ENCODE measurements at places on chromosomes 2 and 18.

DNA sequence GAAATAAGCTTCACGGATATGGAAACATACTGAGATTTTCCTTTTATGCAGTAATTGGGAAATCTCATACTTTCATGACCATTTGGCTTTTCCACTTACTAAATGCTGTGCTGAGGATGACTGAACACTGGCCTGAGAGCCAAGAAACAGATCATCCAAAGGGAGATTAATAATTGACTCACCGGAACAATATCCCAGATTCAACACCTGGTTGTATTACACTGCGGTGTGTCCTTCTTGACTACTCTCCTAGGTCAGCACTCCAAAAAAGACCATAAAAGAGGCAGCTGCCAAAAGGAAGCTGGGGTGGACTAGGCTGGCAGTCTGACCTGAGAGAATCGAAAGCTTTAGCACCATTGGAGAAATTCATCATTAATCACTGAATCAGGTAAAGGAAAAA lies 469.1 kb downstream of the CBLN2 start:
- DNase-seq = no peak

DNA sequence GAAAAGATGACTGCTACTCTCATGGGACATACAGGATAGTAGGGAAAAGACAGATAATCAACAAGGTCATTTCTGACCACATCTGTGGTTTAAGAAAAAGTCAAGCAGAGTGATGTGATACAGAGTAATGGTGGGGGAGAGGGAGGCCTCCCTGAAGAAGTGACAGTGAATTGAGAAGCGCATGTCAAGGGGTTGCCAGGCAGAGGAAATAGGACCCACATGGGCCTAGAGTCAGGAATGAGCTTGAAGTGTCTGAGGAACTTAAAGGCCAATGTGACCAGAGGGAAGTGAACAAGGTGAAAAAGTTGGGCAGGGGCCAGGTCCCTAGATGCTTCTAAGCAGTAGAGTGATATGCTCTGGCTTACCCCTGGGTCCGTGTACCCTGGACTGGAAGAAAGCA lies 113.5 kb upstream of the PPP1CB start:
- no peak for DNase-seq

- DNase-seq = no peak
These were observed 19.6 kb upstream of the IL1A start for GRCh38 chr2:112803691-112804521.

- DNase-seq = no peak
These were observed 140.3 kb downstream of the TRIB2 start for GRCh38 chr2:12856934-12857601.

DNA sequence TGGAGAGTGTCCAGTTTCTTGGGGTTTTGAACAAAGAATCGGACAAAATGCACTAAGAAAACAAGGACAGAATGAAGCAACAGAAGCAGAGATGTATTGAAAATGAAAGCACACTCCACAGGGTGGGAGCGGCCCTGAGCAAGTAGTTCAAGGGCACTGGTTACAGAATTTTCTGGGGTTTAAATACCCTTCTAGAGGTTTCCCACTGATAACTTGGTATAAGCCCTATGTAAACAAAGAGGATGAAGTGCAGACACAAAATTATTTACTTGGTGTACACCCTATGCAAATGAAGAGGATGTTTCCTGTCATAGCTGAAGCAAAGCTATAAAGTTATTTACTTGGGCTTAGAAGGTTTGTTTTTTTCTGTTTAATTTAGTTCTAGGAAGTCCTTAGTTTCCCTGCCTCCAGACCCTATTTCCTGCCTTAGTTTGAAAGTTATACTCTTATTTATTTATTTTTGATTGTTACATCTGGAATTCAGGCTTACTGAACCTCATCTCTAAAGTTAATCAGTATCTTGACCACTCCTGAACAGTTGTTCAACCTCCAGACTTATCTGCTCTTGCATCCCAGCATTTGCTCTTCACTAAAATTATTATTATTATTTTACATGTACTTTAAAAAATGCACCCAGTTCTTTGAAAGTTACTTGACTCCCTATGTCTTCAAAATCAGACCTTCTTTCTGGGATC lies 193.5 kb downstream of the SPP2 start:
- DNase-seq = no peak

DNA sequence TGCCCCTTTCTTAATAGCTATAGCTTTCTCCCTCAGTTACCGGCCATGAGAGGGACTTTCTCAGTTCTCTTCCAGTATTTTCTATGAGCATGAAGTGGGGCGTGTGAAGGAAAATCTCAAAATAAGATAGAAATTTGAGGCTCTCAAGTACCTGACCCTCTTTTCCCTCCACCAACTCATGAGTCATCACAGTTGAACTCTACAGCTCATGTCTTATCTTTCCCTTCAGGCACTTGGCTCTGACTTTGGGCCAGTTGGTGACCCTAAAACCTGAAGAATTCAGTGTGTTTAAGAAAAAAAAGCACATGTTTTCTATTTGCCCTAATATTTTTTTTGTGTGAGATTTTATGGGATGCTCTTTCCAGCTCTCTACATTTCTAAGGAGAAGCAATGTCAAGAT lies 896.7 kb upstream of the ZEB2 start:
- no peak for DNase-seq

DNA sequence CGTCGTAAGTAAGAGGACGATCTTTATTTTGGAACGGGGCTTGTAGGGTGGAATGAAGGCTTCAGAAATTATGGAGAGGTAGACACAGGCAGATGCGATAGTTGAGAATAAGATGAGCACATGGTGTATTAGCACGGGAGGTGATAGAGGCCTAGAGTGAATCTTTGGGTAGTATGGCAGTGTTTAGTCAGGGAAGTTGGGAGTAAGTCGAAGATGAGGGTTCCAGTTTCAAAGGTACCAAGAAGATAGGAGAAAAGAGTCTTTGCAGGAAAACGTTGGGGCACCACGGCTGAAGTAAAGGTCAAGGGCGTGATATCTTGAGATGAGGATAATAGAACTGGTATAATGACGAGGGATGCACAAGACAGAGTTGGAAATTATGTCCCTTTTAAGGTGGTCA lies 654 bp downstream of the PIK3C3 start:
- no peak for DNase-seq

DNA sequence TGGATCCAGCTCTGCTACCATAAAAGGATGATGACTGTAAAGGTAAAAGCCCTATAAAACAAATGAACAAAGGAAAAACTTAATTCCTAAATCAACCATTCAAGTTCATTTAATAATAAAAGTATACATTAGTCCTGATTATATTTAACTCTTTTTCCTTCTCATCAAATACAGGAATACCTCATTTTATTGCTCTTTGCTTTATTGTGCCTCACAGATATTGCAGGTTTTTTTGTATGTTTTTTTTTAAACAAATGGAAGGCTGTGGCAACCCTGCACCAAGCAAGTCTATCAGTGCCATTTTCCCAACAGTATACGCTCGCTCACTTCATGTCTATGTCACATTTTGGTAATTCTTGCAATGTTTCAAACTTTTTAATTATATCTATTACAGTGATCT lies 38.2 kb downstream of the USP37 start:
- no peak for DNase-seq

- DNase-seq = no peak
These were observed 115.8 kb upstream of the SIX3 start for GRCh38 chr2:44825702-44826101.

- no peak for DNase-seq
These were observed 37.1 kb upstream of the SMAD7 start for GRCh38 chr18:48987821-48988220.

DNA sequence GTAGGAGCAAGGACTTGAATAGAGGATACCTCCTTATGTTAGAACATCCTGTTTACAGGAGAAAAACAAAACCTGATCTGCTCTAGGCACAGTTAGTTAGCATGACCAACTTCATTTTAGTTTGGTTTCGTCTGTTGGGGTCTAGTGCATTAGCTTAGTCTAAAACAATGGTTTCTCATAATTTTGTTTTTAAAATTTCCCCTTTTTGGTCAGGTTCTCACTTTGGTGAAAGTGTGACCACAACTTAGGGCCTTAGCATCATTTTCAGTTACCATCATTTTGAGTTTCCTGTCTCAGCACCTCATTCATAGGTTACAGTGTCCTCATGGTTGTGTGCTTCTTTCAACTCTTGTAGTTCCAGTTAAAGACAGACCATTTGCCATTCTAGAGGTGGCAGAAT lies 1277.0 kb upstream of the SLC39A10 start:
- DNase-seq = no peak

GRCh38 chr2:228066126-228066798 lies 115.2 kb downstream of the SPHKAP start:
- DNase-seq = peak; percentile 5

- DNase-seq = peak; percentile 60
These were observed 83.9 kb upstream of the PKDCC start for GRCh38 chr2:41963661-41964525.

DNA sequence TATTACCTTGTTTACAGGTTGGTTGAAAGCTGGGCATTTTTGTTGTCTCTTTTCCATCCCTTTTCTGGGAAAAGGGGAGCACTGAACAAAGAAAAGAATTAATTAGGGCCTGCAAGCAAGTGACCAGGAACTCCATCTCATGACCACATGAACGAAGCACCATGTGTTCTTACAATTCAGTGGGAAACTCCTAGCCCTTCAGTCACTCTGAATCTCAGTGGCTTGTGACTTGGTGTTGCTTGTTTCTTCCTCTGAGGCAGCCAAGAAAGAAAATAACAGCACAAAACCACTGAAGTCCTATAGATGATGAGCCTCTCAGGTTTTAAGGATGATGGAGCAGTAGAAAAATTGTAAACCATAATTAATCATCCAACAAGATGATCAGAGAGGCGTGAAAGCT lies 129.1 kb upstream of the CAB39 start:
- no peak for DNase-seq

GRCh38 chr18:12098374-12098773 lies 4.7 kb downstream of the ANKRD62 start:
- DNase-seq = no peak

GRCh38 chr2:171972329-171972982 lies 27.3 kb upstream of the METAP1D start:
- DNase-seq = no peak

- no peak for DNase-seq
These were observed 19.2 kb upstream of the AP1S3 start for GRCh38 chr2:223856584-223856983.

GRCh38 chr18:79829136-79829854 lies 31.6 kb downstream of the KCNG2 start:
- DNase-seq = no peak

DNA sequence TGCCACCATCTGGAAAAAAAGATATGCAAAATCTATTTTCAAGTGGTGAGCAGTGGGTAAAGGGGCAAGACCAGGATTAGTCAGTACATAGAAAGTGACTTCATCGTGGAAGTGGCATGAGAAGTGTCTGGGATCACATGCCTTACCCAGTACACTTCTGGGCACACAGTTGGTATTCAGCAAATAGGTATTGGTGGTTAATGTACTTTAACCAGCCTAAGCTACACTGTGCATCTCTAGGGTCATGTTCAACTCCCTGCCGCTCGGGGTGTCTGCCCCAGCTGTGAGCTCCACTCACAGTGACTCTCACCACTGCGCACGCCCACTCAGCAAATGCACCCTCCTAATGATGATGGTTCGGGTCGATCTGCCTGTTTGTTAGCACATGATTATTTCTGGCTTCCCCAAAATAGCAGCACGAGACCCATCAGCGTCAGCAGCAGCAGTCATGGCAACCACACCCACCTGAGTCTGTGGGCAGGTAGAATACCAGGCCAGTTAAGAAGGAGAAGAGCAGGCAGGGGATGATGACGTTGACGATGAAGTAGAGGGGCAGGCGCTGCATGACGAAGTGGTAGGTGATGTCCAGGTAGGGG lies 11.1 kb downstream of the CHRNA1 start:
- no peak for DNase-seq

DNA sequence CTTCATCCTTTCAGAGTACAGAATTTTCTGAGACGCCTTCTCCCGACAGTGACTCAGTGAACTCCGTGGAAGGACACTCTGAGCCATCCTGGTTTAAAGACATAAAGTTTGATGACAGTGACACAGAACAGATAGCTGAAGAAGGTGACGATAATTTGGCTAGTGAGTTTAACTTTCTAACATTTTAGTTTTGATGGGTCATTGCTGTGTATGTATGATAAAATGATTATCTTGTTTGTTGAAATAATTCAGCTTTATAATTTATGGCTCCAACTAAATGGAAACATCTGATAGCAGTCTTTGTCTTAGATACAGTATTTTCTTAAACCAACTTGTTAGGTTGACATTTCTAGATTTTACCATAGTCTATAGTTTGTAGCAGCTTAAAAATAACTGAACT lies 38.1 kb downstream of the PIKFYVE start:
- no peak for DNase-seq

DNA sequence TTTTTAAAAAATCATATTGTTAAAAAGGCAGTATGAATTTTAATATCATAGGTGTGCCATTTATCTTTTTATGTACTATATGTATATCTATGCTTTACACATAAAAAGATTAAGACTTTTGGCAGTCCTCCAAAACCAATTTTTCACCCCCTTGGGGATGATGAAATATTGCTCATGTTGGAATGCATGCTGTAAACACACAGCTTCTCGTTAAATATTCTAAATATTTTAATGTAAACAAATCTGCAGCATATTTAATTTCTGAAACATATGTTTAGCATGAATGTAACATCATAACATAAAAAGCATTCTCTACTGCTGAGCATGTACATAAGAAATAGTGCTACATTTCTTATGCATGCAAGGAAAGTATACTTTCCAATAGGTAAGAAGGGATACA lies 484.3 kb upstream of the LRATD1 start:
- DNase-seq = no peak

- no peak for DNase-seq
These were observed 260.3 kb downstream of the SATB2 start for GRCh38 chr2:199197448-199197847.

DNA sequence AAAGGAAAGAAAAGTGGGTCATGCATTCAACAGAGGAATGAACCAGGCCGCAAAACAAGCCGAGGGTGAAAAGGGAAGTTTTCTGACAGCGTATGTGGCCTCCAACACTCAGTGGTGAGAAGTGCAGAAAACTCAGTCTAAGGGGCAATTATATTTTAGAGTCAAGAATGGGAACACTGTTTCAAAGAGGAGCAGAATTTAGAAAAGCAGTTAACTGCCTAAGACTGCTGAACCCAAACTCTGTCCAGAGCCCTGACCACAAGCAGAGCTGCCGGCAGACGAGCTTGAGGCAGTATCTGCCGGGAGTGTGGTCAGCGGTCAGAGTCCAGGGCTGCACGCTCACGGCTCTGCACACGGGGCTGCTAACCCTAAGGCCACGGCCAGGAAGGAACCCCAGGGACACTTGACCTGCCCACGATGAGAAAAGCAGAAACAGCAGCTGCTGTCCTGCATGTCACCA lies 347.0 kb upstream of the ID2 start:
- DNase-seq = no peak

DNA sequence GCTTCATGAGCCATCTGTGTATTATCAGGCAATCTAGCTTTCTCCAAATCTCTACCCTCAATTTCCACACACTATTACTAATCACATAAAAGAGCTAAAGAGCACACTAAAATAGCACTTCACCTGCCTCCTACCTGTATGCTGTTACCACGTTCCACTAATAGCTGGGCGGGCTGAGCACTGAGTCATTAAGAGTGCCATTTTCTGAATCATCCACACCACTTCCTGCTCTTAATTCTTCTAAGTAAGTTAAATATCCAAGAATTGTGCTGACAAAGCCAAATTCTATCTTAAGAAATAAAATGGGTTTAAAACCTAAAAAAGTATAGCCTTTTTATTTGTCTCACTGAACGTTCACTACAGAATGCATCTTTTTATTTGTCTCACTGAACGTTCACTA lies 35.7 kb downstream of the NOL10 start:
- no peak for DNase-seq

GRCh38 chr2:226874749-226875148 lies 38.9 kb downstream of the RHBDD1 start:
- no peak for DNase-seq

All from H7 (cell line).